ENCODE measurements at places on chromosomes 2 and 18. TPM values are rescaled to one million over a fixed set of nuclear protein-coding genes. Genes with fewer than 3 reads are reported as not detected.

ARHGAP15 gene
- 11.1 TPM for total RNA-seq

FAM237A gene
- total RNA-seq: not detected

IL1B gene
- 0.66 TPM for total RNA-seq

PRKD3 gene
- 53.9 TPM for total RNA-seq

KCNG2 gene
- not detected for total RNA-seq

GRCh38 chr18:32078845-32079244 is 12.8 kb upstream of the RNF138 start:
- H3K36me3 ChIP-seq: no peaks in the 10 kb centered on the region
- no peaks in the 10 kb centered on the region for H3K27me3 ChIP-seq
- H3K27ac ChIP-seq: no peak overlapping the region
- no peak overlapping the region for H3K4me3 ChIP-seq
- H3K4me1 ChIP-seq: no peaks in the 10 kb centered on the region

- no peaks in the 10 kb centered on the region for H3K27me3 ChIP-seq
- peaks cover 43% of the 10 kb centered on the region for H3K36me3 ChIP-seq
- no peak overlapping the region for H3K27ac ChIP-seq
Observed at GRCh38 chr18:3100498-3101132, 87.7 kb upstream of the LPIN2 start.

- H3K4me1 ChIP-seq: no peaks in the 10 kb centered on the region
- no peak for DNase-seq
- no peaks in the 10 kb centered on the region for H3K36me3 ChIP-seq
- H3K27me3 ChIP-seq: no peaks in the 10 kb centered on the region
- no peak overlapping the region for H3K4me3 ChIP-seq
- no peak overlapping the region for H3K27ac ChIP-seq
Observed at GRCh38 chr2:60045456-60045855, 508.0 kb downstream of the BCL11A start.

Measured in sigmoid colon (tissue), 7 donors.